Stimulated activated CD8-positive, alpha-beta memory T cell treated with anti-CD3 and anti-CD28 coated beads, Interleukin-7, amount 100 ng/mL, for 4 hours (primary cell): ENCODE measurements at places on chromosomes 7 and 10.

GRCh38 chr7:91988213-91988612 is 47.6 kb downstream of the AKAP9 start:
- no peak for DNase-seq

GRCh38 chr10:71213127-71213621 is 804 bp downstream of the UNC5B start:
- DNase-seq: no peak

DNA sequence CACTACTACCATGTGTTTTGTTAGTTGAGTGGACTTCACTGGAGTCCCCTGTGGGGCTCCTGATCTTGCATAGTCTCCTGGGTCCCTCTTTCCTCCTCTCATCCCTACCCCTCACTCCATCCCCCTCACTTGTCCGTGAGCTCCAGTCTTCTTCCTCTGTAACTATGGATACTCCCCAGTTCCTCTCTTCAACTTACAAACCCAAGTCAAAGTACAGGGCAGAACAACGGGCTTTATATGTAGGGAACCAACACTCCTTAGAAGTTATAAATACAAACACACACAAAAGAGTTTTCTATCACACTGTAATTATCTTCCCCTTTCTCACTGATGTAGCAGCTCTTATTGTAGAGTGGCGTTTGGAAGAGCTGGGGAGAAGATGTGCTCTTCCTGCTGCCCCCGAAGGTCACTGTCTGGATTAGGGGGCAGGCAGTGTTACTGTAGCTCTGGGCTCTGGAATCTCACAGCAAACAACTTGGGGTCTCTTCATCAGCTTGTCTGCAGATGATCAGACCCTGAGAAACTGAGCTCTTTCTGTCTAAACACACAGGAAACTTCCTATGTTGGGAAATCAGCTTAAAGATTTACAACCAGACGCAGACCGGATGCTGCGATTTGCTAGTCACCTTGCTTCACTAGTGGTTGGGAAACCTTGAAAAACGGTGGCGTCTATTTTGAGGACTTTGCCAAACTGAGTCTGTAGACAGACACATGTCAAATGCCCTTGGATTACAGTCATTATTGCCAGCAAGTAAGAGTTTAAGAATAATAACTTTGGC is 13.6 kb downstream of the SNX10 start:
- no peak for DNase-seq

DNA sequence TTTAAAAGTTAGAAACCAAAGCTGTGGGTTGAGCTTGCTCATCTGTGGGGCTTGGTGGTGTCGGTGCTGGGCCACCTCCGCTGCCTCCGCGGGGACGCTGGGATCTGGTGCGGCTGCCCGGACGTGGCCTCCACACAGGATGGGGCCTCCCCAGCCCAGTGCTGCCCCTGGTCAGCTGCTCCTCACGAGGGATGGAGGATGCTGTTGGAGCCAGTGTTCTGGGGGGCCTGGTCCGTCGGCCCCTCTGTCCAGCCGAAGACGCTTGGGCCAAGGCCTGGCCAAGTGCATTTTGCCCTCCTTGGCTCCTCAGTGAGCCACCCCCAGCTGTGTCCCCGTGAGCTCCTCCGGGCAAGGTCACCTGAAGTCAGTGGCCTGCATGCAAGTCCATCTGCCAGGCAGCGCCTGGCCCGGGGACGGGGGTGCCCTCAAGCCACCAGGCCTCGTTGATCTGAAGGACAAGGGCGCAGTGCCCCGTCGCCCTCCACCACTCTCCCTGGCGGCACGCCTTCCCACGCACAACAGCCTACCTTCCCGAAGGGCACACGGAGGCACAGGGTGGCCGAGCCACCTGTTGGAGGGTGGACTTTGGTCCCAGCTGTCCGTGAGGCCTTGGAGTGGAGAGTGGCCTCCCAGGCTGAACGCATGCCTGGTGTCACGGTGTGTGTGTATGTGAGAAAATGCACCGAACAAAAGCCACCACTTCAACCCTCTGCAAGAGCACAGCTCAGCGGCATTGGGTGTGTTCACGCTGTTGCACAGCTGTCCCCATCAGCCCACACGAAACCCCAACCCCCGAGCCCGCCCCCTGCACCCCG is 27.3 kb downstream of the KNDC1 start:
- no peak for DNase-seq

DNA sequence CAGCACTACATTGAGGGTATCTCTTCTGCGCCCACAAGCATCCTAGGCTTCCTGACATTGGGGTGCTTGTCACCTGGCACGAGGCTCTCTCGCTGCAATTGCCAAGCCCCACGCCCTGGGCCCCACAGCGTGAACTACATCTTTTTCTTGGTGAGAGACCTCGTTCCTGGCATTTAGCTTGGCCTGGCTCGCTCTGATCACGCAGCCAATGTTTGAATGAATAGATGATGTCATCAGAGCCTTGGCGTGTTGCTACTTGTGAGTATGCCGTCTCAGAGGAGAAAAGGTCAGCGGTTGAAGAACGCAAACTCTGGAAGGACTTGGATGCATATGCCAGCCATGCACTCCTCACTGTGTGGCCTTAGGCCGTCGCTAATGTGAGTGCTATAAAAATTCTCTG is 150.2 kb upstream of the AUTS2 start:
- DNase-seq: no peak

DNA sequence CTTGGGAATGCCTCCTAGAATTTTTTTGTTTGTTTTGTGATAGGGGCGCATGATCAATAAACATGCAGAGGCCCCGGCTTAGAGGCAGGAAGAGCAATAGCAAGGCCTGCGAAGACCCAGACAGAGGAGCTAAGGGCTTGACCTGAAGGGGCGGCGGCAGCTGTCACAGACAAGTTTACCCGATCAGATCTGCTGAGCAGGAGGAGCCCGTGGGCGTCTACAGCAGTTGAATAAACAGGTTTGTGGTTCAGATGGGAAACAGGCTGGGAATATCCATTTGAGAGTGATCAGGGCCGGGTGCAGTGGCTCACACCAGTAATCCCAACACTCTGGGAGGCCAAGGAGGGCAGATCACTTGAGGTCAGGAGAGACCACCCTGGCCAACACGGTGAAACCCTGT is 126.0 kb upstream of the CALN1 start:
- DNase-seq: no peak

- no peak for DNase-seq
These were observed 27.5 kb downstream of the SH2B2 start for GRCh38 chr7:102313997-102314780.

DNA sequence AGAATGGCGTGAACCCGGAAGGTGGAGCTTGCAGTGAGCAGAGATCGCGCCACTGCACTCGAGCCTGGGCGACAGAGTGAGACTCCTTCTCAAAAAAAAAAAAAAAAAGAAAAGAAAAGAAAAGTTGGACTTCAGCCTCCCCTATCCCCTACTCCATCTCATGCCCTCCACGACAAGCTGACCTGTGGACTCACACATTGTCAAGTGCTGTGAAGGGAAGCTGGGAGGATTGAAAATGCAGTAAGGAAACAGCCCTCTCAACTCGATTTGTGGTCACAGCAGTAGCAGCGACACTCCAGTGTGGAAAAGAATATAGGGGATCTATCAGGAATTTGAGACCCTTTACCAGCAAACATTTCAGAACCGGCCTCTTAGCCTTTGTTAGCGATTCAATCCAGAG is 103.6 kb upstream of the SVIL start:
- DNase-seq: no peak

DNA sequence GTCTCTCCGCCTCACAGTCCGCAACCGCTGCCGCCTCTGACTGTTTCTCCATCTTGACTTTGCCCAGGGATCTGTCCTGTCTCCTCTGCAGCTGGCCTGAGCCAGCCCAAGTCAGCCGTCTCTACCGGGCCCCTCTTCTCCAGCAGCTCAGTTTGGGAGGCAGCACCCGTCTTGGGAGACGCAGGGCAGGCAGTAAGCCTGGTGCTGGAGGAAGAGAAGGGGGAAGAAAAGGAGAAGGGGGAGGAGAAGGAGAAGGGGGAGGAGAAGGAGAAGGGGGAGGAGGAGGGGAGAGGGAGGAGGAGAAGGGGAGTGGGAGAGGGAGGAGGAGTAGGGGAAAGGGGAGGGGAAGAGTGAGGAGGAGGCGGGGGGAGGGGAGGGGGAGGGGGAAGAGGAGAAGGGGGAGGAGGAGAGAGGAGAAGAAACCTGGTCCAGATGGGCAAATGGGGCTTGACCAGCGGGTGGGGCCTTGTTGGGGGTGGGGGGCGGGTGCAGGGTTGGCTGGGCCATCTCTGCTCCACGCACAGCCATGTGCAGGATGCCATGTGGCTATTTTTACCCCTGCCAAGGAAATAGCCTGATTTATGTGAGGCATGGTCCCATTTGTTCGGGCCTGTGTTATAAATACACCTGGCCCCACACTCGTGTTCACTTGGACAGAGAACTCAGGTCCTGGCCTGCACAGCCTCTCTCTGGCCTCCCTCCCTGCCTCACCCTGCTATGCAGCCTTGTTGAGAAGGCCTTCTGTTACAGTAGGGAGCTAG is 35.9 kb upstream of the FZD9 start:
- DNase-seq: no peak

- no peak for DNase-seq
These were observed 468.9 kb downstream of the DNAJB6 start for GRCh38 chr7:157805713-157806112.

- no peak for DNase-seq
These were observed 115.9 kb downstream of the MICU1 start for GRCh38 chr10:72509941-72510340.

DNA sequence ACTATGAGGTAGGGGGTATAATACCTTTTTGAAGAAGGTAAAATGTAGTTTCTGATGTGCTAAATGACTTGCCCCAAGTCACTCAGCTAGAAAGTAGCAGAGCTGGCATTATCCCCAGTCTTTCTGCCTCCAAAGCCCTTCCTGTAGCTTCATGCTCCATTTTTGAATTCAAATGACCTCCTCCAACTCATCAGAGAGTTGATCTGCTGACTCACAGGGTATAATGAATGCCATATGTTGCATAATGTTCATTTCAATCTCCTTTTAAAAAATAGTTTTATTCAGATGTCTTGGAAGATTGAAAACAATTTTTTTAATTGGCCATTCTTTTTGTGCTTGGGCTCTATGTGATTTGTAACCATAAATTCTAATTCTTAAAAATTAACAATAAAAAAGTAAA is 272.8 kb upstream of the IMMP2L start:
- DNase-seq: no peak

DNA sequence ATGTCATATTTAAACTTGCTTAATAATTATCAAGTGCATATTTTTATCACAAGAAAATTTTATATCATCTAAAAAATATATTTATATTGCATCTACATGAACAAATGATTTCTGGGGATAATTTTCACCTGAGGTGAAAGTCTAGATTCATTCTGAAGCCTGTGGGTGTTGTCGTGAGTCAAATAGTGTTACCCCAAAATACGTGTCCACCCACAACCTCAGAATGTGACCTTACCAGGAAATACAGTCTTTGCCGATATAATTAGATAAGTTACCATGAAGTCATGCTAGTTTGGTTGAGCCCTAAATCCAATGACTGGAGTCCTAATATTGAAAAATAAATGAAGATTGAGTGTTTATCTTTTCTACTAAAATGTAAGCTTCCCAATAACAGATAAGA is 203.0 kb upstream of the MDFIC start:
- no peak for DNase-seq

DNA sequence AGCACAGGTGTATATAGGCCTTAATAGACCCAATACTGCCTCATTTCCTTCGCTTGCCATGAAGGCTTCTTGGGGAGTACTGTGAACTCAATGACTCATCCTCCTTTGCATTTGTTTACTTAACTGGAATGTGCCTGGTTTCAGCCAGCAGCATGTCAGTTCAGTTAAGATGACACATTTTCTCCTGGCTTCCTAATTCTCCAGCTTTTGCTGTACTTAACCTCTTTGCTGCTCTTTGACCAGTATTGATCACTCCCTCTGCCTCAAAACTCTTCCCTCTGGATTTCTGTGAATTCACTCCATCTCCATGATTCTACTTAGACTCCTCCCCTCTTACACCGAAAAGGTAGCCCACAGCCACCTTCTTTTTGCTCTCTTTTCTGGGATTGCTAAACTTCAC is 135.7 kb downstream of the MAGI2 start:
- no peak for DNase-seq

GRCh38 chr10:30862486-30862885 is 169.2 kb downstream of the ZNF438 start:
- no peak for DNase-seq

DNA sequence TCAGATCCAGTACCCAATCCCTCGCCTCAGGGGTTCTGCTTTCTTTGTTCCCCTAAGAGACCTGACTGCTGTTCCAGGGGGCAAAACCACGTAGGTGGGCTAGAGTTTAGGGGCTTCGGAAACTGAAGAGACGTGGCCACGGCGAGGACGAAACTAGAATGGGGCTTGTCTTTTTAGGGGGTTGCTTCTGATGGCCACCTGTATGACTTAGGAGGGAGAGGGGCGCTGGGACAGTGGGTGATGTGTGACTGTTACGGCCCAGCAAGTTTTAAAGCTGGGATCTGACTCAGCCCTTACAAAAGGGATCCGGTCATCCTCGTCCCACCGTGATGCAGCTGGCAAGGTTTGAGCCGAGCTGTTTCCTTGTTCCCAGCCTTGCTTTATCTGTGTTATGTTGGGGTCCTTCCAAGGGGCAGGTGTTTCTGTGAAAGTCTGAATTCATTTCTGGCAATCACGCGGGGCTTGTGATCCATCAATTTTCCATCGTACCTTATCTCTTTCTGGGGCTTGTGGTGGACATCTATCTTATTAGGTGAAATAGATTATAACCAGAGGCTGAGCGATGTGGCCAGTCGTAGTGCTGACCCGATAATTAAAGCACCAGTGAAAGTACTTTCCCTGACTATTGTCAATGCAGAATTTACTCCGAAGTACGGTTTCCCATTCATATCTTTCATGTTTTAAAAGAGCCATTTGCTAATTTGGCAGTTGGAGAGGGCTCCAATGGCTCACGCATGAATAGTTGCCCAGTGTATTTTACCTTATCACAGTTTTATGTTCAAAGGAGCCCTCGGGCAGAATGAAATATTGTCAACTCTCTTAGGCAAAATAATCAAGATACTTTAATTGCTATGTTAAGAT is 830 bp downstream of the MET start:
- DNase-seq: no peak

GRCh38 chr7:30202671-30203070 is 67.9 kb downstream of the MTURN start:
- no peak for DNase-seq

DNA sequence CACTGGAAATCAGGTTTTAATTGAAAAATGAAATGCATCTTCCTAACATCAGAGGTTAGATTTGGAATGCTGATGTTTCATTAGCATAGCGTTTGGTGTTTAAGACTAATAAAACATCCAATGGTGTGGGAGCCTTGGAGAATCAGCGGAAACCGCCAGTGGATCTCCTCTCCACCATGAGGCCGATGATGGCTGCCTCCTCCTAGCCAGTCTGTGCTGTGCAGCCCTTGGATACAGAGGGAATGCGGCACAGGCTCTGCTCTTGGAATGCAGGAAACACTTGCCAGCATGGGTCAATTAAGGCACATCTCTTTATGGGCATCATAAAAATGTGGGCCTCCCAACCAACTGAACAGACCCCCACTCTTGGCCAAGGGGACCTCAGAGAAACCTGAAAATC is 259.9 kb downstream of the GLRX3 start:
- no peak for DNase-seq
